Activated CD8-positive, alpha-beta memory T cell treated with anti-CD3 and anti-CD28 coated beads, Interleukin-2, amount 10 ng/mL, durations not matched to agents 7 days and 5 days (primary cell): ENCODE measurements at places on chromosomes 6 and 20. TPM values are rescaled to one million over a fixed set of nuclear protein-coding genes. Genes with fewer than 3 reads are reported as not detected.

- no peak for DNase-seq
These were observed 14.5 kb downstream of the OR2B2 start for GRCh38 chr6:27897580-27898206.

- DNase-seq = no peak
These were observed 30.5 kb downstream of the ZNF334 start for GRCh38 chr20:46482864-46483263.

- DNase-seq = no peak
These were observed 55.6 kb downstream of the ARMC2 start for GRCh38 chr6:108903796-108904195.

GRCh38 chr6:169539176-169539897 is 162.5 kb downstream of the WDR27 start:
- no peak for DNase-seq

DNA sequence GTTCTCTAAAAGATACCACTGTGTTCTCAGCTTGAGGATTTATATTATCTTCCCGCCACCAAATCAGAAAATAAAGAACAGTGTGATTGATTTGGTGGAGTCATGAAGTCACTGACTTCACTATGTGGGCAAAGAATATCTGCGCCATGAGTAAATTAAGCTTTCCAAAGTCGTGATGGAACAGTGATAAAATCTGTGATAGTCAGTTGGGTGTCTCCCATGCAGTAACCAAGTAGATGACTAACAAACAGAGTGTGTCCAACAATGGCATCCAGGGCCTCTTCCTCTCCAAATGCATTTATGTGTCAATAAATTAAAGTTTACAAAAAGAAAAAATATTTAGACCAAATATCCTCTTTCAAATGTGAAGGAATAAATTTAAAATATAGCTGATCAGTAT is 87.0 kb upstream of the DST start:
- no peak for DNase-seq

- peak; percentile 75 for DNase-seq
These were observed 44.1 kb downstream of the DPPA5 start for GRCh38 chr6:73309785-73310502.

The GINM1 gene
- total RNA-seq = 16.5 TPM

The ADGRG6 gene
- total RNA-seq = 0.26 TPM

The DEFB123 gene
- total RNA-seq = not detected
